ENCODE measurements at places on chromosomes 2 and 18.

GRCh38 chr18:40415176-40415791, 1539.8 kb upstream of the PIK3C3 start:
- no peak for DNase-seq

- no peak for DNase-seq
Observed at GRCh38 chr2:231185050-231185725, 13.2 kb upstream of the ARMC9 start.

DNA sequence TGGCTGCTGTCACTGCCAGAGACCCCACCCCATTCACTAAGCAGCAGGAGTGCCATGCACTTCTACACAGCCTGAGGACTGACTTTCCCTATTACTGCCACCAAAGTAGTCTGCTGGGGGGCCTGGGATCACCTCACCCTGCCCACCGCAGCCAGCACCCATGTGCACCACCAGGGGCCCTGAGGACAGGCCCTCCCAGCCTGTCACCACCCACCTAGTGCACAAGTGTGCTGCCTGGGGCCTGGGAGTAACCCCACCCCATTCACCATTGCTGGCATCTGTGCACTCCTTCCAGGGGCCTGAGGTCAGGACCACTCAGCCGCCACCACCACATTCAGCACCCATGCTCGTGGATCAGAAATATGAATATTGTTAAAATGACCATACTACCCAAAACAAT, 247.8 kb upstream of the NCKAP5 start:
- DNase-seq = no peak

GRCh38 chr2:185979546-185980071, 241.0 kb downstream of the FSIP2 start:
- no peak for DNase-seq

DNA sequence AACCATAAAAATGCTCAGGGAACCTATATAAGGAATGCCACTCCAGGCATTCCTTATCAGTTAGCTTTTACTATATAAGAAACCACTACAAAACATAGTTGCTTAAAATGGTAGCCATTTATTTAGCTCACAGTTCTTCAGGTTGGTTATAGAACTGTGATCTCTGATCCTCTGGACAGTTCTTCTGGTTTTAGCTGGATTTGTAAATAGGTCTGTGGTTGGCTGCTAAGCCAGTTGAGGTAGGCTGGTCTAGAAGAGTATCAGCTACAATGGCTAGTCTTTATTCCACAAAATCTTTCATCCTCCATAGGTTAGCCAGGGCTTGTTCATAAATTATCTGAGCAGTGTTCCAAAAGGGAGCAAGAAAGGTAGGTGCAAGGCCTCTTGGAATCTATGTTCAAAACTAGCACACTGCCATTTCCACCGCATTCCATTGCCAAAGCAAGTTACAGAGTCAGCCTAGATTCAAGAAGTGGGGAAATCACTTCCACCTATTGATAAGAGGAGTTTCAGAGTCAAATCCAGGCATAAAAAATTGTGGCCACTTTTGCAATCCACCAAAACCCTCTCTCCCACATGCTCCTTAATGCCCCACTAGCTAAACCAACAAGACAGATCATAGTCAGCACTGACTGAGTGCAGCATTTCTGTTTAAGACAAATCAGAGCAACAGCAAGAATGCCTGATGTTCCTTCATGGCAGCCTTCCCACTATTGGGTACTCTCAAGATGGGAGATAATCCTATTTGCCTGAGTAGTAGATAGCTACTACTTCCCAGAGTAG, 146.4 kb downstream of the IRS1 start:
- no peak for DNase-seq

GRCh38 chr2:196961889-196962288, 35.4 kb upstream of the PGAP1 start:
- no peak for DNase-seq

DNA sequence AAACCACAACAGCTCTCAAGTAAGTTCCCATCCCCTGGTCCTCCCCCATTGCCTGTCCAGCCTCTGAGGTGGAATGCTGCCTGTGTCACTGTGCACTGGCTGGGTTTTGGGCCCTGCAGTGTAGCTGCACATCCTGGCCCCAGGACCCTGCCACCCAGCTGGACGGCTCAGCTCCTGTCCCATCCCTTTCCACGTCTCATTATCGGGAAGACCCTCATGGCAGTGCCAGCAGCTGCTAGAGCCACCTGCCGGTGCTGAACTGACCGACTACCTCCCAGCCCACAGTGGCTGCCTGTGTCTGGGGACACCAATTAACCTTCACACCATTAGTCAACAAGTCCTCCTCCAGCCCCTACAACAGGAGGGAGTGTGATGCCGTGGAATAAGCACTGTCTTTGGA, 31.9 kb downstream of the ADCY3 start:
- DNase-seq = no peak

DNA sequence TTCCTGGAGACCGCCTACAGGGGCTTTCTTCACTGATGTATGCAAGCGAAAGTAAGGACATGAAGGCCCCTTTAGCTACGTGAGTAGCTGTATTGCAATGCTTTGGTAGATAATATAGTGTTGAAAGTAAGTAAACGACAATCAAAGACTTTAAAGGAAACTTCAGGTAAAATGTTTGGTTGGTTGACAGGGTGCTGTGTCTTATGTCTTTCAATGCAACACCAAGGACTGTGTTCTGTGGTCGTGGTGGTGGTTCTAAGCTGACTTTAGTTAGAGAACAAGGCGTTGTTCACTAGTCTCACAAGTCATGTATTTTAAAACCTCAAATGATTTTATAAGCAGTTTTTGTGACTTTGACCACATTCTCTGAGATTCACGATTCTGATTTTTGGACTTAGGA, 58.0 kb upstream of the CABYR start:
- DNase-seq = no peak
